Common myeloid progenitor, CD34-positive (primary cell): ENCODE measurements at places on chromosomes 1 and 21.
A peak's percentile ranks its signal among the peaks of the same experiment; 100 is the strongest.

- peak; percentile 70 for DNase-seq
These were observed 126.7 kb downstream of the NR5A2 start for GRCh38 chr1:200154069-200154767.

- no peak for DNase-seq
These were observed 611.2 kb upstream of the PLXNA2 start for GRCh38 chr1:208855403-208855802.

GRCh38 chr1:32736812-32737791 lies 34.5 kb upstream of the SYNC start:
- DNase-seq: no peak

GRCh38 chr21:26965907-26966581 lies 844 bp downstream of the ADAMTS5 start:
- DNase-seq: peak; percentile 20

DNA sequence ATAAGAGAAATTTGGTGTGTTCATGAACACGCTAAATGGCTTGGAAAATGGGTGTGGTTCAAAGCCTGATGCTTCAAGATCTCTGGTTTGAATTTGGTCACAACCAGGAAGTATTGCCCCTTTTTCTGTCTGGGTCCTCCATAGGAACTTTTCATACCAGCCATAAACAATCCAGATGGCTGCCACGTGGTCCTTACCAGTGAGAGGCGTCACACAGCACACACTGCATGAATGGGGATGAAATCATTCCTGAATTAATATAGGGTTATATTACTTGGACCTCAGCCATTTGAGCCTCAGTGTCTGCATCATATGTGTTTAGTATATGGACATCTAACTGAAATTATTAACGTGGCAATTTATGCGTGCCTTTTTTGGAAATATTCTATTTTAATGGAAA lies 64.0 kb downstream of the PRRX1 start:
- DNase-seq: no peak

- no peak for DNase-seq
These were observed 59.8 kb upstream of the CSF1 start for GRCh38 chr1:109850827-109851226.

DNA sequence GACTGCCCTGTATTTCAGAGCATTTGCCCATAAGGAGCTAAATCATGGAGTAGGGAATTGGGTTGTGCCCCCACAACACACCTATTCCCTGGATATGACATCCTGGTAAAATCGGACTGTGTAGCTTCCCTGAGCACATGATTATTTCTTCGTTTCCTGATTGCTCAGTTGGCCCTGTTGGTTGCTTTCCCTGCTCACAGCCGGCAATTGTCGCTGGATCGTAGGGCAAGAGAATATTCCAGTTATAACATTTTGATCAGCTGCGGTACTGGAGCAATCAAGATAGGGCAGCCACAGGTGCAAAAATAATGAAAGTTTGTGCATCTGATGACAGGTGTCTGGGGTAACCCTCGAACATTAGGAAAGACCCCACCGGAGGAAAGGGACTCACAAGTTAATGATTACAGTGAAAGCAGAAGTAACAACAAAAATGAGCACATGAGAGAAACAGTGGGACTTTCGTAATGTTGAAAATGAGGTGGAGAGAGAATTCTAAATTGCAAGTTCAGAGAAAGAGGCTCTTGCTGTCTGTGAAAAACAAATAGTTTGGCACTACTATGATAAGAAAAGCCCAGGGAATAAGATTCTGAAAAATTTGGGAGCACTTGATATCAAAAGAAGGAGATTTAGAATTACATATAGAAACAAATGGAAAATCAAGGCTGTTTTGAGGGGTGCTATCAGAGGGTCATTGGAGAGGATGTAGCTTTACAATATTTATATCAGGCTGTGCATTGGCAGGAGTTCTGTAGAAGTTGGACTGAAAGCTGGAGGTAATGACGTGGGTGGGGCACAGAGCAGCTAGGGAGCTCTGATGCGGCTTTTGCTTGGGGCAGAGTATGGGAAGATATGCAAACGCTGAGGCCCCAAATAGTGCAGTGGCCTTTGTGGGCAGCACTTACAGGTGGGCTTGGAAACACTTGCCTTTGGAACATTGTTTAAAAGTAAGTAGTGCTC lies at the start of gene MAB21L3:
TSS of gene MAB21L3 (plus strand) at position 833 of the 957 bp plus-strand sequence. CDS start 1,217 bp downstream, outside the sequence.
- no peak for DNase-seq

DNA sequence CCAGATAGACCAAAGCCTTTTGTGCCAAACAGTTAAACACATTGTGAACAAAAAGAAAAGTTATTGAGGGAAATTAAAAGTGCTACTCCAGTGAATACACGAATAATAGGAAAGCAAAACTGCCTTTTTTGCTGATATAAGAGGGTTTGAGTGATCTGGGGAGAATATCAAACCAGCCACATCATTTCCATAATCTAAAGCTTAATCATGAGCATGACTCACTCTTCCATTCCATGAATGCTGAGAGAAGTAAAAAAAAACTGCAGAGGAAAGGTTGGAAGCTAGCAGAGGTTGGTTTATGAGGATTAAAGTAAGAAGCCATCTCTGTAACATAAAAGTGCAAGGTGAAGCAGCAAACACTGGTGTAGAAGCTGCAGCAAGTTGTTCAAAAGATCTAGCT lies 350.6 kb upstream of the NCAM2 start:
- no peak for DNase-seq

DNA sequence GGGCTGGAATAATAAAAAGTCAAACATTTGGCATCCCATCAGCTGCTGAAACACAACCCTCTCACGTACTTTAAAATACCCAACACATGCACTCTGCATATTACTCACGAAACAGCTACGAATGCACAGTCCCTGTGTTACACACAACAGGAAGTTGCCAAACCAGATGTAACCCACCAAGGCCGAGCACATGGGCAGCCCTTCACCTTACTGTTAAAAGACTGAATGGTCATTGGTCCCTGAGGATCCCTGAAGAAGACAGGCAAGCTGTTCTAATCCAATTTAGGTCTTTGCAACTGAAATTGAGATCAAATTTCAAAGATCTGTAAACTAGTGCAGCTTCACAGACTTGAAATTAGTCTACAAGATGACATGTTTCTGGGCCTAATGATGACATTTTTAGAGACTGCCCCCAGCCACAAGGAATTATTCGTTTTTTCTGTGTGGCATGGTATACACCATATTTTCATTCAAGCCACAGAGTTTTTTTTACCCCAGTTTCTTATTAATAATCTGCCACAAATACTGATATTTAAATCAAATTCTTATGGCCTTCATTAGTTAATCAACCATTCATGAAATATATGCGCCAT lies 25.6 kb upstream of the IER5 start:
- DNase-seq: no peak

GRCh38 chr1:206058927-206059292 lies 5.9 kb downstream of the RHEX start:
- no peak for DNase-seq

- no peak for DNase-seq
These were observed 122.2 kb downstream of the ADGRL2 start for GRCh38 chr1:81922955-81923354.
